ENCODE measurements at places on chromosomes 7 and 10. TPM values are rescaled to one million over a fixed set of nuclear protein-coding genes. Genes with fewer than 3 reads are reported as not detected.

Gene WDR11
- 24.1 TPM for polyA plus RNA-seq

Gene COMMD3
- 40.6 TPM for polyA plus RNA-seq

DNA sequence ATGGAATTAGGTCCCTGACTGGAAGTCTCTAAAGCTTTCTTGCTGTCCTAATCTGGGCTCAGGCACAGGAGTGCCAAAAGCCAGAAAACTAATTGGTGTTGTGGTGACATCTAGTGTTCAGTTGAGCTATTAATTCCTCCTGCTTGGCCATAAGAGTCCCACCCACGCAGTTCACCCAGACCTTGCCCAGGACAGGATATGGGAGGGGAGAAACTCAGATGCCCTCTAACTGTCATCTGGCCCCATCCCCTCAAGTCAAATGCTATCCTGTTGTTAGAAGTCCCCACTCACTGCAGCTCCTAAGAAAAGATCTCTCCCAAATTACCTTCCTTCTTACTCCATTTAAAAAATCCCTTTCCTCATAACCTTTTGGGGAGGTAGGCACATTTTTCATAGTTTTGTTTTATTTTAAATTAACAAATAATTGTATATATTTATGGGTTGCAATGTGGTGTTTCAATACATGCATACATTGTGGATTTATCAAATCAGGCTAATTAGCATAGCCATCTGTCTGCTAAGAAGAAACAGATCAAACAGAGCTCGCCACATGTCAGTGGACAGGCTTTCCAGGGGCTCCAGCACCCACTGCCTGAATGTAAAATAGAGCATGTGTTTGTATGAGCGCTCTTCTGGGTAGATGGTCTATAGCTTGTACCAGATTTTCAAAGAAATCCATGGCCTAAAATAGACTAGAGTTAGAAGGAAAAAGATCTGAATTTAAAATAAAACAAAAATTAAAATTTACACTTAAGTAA is 84.0 kb downstream of the GSAP start:
- H3K27me3 ChIP-seq, result no peaks in the 10 kb centered on the region
- peak; percentile 93 for DNase-seq
- H3K4me3 ChIP-seq, result no peak overlapping the region
- H3K4me1 ChIP-seq, result peaks cover 2% of the 10 kb centered on the region
- H3K27ac ChIP-seq, result no peak overlapping the region

DNA sequence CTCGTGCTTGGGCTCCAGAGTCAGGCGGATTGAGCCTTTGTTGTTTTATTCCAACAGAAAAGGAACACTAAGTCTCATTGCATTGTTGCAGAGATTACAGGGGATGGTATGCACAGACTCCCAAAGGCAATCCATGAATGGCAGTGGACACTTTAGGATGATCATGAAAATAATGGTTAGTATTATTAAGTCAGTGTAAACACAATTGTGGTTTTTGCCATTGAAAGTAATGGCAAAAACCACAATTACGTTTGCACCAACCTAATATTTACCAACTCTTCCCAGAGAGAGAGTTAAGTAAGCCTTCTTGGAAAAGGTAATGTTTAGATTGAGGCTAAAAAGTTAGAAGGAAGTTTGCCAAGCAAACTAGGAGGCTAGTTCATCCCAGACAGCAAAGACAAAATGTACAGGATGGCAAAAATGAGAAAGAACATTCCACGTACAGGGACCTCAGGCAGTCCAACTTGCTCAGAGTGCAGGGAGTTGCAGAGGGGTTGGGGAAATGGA is 72.9 kb upstream of the AMPH start:
- no peaks in the 10 kb centered on the region for H3K36me3 ChIP-seq
- DNase-seq, result no peak
- H3K27ac ChIP-seq, result no peak overlapping the region
- H3K4me1 ChIP-seq, result peaks cover 2% of the 10 kb centered on the region

- no peaks in the 10 kb centered on the region for H3K27me3 ChIP-seq
- no peak overlapping the region for H3K4me3 ChIP-seq
- no peak for DNase-seq
- H3K36me3 ChIP-seq, result no peaks in the 10 kb centered on the region
Measured at GRCh38 chr7:99794585-99795502, 10.9 kb upstream of the CYP3A4 start.

- no peaks in the 10 kb centered on the region for H3K4me1 ChIP-seq
- H3K27ac ChIP-seq, result no peak overlapping the region
- no peaks in the 10 kb centered on the region for H3K27me3 ChIP-seq
- no peaks in the 10 kb centered on the region for H3K36me3 ChIP-seq
- no peak for DNase-seq
- no peak overlapping the region for H3K4me3 ChIP-seq
Measured at GRCh38 chr10:98088186-98088971, 46.1 kb upstream of the R3HCC1L start.

GRCh38 chr7:44100458-44101302 is 3.5 kb upstream of the AEBP1 start:
- H3K4me1 ChIP-seq, result peaks cover 3% of the 10 kb centered on the region
- H3K27ac ChIP-seq, result peak overlapping the region; percentile 4
- no peak overlapping the region for H3K4me3 ChIP-seq
- no peaks in the 10 kb centered on the region for H3K27me3 ChIP-seq

DNA sequence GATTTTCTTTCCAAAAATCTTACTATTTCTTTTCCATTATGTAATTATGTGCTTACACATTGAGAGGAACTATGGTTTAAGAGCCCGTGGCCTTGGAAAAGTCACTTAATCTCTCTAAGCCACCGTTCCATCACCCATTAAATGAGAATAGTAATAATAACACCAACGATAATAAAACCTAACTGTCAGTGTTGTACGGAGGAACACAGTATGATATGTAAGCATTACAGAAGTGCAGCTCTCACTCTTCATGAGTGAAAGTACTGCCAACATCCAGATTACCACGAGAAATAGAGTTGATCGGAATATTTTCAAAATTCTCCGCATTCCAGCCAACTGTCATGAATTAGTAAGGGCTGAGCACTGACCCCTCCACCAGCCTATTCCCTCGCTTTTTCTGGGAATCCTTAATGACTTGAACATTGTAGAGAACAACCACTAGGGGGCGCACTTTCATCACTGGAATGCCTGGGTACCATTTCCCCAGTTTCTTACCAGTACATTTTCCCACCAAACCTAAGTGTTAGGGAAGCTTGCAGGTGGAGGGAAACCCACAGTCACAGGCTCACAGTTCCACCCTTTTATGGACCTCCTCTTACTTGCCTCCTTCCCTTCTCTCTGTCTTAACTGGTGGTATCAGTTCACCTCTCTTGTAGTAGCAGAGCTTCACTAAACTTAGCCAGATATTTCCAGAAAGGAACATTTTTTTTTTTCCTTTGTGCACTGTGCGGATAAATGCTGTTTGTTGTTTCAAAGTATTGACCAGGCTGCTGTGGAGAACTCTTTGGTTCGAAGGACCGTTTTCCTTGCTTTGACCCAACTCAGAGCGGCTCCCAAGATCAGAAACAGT is 27.8 kb downstream of the NKX2-3 start:
- DNase-seq, result peak; percentile 44
- no peak overlapping the region for H3K27ac ChIP-seq
- H3K4me1 ChIP-seq, result no peaks in the 10 kb centered on the region
- H3K27me3 ChIP-seq, result peaks cover 18% of the 10 kb centered on the region

DNA sequence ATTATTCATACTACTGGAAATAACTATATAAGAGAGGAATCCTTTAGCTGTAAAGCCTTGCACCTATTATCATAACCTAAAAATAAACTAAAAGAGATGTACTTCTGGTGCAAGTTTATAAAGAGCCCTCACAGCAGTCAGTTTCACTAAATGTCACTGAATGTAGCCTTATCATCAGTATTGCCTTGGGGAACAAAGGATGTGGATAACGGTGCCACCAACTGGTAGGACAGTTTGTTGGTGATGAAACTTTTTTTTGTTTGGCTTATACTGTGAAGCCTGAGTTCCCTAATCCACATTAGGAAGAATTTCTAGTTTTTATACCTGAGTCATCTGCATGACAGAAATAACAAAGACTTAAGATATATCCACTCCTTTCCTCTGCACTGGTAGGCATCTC is 117.9 kb upstream of the COL1A2 start:
- no peak overlapping the region for H3K4me3 ChIP-seq
- no peaks in the 10 kb centered on the region for H3K4me1 ChIP-seq
- H3K36me3 ChIP-seq, result no peaks in the 10 kb centered on the region

- no peak overlapping the region for H3K27ac ChIP-seq
- no peak for DNase-seq
- no peak overlapping the region for H3K4me3 ChIP-seq
- peaks cover 5% of the 10 kb centered on the region for H3K4me1 ChIP-seq
- no peaks in the 10 kb centered on the region for H3K27me3 ChIP-seq
Measured at GRCh38 chr10:59891349-59891748, 15.0 kb downstream of the CCDC6 start.

DNA sequence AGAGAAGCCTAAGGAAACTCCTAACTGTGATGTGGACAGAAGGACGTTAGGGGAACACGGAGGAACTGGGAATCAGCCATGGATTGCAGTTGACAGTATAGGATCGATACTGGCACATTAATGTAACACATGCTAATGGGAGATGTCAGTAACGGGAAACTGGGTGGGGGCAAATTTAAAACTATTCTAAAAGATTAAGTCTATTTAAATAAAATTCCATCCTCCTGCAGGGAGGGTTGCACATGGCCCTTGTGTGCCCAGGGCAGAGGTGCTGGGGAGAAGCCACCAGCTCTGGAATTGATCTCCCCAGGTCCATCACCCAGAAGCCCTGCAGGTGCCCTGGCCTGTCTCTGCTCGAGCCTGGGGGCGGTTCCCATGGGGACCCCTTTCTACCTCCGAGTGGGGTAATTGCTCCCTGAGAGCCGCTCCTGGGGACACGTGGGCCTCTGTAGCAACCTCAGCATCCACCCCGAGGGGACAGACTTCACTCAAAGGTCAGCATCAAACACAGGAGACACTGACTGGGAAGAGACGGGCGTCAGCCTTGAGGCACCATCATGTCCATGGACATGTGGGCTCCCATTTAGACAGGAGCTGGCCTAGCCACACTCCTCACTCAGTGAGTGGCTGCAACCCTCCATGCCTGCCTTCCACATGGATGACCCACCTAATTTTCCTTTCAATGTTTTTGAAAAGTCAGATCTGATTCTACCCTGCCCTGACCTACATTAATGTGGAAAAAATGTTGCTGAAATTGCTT is 21.1 kb downstream of the SCART1 start:
- no peaks in the 10 kb centered on the region for H3K4me1 ChIP-seq
- H3K36me3 ChIP-seq, result no peaks in the 10 kb centered on the region
- no peak overlapping the region for H3K27ac ChIP-seq
- DNase-seq, result no peak
- H3K27me3 ChIP-seq, result no peaks in the 10 kb centered on the region

DNA sequence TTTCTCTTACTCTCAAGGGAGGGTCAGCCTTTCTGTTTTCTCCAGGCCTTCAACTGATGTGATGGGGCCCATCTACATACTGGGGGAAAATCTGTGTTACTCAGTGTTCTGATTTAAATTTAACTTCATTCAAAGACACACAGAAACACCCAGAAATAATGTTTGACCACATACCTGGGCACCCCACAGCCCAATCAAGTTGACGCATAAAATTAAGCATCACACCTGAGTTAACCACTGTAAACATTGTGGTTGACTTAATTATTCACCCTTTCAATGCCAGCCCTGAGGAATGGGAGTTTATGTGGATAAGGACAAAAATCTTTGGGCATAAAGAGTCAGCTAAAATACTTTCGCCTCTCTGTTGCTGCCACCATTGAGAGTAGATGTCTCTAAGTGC is 10.0 kb upstream of the CHN2 start:
- H3K27me3 ChIP-seq, result no peaks in the 10 kb centered on the region
- H3K4me1 ChIP-seq, result no peaks in the 10 kb centered on the region
- H3K4me3 ChIP-seq, result no peak overlapping the region
- H3K27ac ChIP-seq, result no peak overlapping the region
